ENCODE measurements at places on chromosomes 2 and 18. TPM values are rescaled to one million over a fixed set of nuclear protein-coding genes. Genes with fewer than 3 reads are reported as not detected.
A peak's percentile ranks its signal among the peaks of the same experiment; 100 is the strongest.

The GAL3ST2 gene
- not detected for total RNA-seq

GRCh38 chr2:241777686-241778627 lies 1.3 kb downstream of the GAL3ST2 start:
- DNase-seq: no peak

DNA sequence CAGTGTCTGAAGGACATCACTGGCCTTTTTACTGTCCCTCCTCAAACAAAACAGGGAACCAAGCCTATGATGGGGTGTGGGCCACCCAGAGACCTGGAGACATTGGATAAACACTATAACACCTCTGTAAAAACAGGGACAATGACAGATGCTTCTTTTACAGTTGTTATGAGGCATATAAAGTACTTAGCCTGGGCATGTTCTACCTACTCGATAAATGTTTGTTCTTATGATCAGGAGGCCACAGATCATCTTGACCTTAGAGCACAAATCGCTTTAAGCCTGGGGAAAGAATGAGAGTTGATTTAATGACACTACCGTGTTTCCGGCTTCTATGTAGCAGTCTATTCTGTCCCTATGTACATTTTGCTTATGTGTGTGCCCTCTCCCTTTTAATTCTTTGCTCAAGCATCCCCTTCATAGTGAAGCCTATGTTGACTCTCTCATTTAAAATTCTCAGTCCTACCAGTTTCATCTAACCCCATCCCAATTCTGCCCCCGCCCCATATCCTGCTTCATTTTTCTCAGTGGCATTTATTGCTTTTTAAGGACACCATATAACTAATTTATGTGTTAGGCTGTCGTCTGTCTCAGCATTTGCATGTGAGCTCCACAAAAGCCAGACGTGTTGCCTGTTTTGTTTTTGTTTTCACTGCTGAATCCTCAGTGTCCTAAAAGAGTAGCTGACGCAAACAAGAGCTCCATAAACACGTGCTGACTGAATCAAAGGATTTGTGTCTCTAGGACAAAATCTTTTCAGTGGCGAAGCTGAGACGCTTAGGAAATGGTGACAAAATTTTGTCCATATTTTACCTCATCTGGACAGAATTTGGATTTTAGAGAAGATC lies 182.3 kb upstream of the ST6GAL2 start:
- DNase-seq: no peak

DNA sequence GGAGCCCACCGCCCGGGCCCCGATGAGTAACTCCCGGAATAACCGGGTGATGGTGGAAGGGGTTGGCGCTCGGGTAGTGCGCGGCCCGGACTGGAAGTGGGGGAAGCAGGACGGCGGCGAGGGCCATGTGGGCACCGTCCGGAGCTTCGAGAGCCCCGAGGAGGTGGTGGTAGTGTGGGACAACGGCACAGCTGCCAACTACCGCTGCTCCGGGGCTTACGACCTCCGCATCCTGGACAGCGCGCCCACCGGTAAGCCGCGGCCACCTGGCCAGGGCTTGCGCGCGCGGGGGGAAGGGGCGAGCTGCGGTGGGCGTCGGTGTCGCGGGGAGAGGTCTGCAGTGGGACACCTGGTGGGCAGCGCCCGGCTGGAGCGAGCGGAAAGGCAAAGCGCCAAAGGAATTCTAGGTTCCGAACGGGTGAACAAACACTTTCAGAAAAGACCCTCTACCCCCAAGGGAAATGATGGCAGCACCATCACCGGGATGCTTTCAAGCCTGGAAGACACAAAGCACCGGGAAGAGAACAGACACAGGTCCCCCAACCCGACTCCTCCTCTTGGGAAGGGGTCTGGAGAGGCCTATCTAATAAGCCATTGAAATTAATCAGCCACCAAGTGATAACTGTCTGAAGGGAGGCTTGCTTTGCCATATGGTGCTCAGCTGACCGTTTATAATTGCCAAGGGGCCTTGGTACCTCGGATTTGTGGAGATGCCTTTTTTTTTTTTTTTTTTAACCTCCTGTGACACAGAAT lies 1.1 kb downstream of the MIB1 start:
- peak; percentile 13 for DNase-seq

- DNase-seq: peak; percentile 79
These were observed 21.3 kb upstream of the BCL2L11 start for GRCh38 chr2:111099402-111099801.

GRCh38 chr18:63253428-63254372 lies 65.9 kb downstream of the BCL2 start:
- DNase-seq: peak; percentile 35
